Cardiac septum (tissue), 1 donor: ENCODE measurements at places on chromosomes 3 and 15.
A peak's percentile ranks its signal among the peaks of the same experiment; 100 is the strongest.

DNA sequence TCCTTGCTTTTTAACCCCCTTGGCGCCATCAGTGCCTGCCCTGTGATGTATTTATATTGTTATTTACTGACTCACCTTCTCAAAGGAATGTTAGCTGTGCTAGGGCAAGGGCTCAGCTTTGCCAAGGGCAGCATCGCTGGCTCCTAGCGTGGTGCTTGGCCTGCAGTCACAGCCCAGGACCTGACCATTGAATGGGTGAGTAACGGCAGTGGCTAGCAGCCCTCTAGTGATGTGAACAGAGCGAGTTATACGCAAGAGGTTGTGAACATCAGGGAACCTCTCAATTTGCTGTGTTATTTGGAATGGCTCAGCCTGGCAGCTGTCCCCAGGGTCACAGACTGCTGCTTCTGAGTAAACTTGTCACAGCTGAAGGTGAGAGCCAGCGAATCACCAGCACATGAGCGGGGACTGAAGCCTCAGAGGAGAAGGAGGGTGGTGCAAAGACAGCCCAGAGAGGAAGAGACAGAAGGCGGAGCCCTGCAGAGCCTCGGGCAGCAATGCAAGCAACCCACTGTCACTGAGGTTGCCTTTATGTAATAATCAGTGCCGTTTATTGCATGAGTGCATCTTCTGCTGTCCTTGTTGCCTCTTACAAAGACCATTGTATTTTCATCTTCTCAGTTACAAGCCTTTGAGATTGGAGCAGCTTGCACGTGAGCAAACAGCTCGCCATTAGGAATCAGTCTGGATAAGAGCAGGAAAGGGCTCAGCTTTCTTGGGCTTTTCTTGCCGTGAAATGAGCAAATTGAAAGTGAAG lies 158.3 kb downstream of the SLCO3A1 start:
- no peak for DNase-seq

GRCh38 chr3:8657804-8658305 lies 13.3 kb upstream of the SSUH2 start:
- DNase-seq: peak; percentile 71

GRCh38 chr3:29324180-29324651 lies 43.3 kb downstream of the RBMS3 start:
- no peak for DNase-seq

DNA sequence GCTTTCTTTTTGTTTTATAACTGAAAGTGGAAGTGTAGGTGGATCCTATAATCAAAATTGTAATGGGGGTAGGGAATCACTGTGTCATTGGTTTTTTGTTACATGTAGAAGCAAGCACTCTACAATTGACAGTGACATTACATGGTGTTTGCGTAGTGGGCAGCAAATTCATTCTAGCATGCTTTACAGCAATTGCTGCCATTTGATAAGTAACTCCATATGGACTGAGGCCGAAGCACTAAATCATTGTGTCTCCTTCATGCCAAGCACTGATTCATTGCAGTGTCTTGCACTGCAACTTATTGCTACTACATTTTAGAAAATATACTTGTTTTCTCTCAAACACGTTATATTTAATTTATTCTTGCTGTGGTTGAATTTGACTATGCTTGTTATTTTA lies 933.9 kb downstream of the NSUN3 start:
- no peak for DNase-seq

GRCh38 chr3:32320080-32320479 lies 71.6 kb upstream of the CMTM7 start:
- DNase-seq: no peak

DNA sequence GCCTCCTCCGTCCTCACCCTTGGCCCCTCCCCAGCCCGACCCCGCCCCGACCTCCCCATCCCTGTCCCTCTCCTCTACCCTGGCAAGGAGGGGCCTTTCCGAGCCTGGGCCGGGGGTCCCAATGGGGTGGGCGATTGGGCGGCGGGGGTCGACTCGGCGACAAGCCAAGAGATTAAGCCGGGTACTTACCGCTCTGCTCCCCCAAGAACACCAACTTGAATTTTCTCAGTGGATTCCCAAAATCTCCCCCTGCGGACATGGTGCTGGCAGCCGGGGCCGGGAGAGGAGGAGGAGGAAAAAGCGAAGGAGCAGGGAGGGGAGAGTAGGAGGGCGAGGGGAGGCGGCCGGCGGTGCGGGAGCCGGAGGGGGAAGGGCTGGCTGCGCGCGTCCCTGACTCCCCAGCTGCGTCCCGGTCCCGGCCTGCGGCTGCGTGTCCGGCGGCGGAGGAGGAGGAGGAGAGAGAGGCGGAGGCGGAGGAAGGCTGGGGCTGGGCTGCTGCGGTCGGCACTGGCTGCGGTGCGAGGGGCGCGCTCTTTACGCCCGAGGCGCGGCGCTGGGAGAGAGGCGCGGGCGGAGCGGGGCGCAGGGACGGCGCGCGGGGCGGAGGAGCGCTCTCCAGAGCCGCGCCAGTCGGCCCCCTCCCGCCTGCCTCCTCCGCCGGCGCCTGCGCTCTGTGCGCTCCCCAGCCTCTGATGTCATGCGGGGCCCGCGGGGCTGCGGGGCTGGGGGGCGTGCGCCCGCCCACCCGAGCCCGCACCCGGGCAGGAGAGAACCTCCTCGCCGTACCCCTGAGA lies at the start of gene RAB6B:
Gene RAB6B, minus strand, starts transcription at position 675 of the 794 bp plus-strand sequence. Its CDS starts 416 bp downstream, at position 259.
- peak; percentile 72 for DNase-seq

- DNase-seq: no peak
These were observed 302.5 kb upstream of the PROK2 start for GRCh38 chr3:72087420-72087819.

GRCh38 chr15:32842081-32842480 lies 124.3 kb downstream of the GREM1 start:
- DNase-seq: no peak

GRCh38 chr3:9399337-9399703 lies 1.9 kb downstream of the SETD5 start:
- no peak for DNase-seq

- DNase-seq: no peak
These were observed 705 bp downstream of the NIPA2 start for GRCh38 chr15:22839046-22839695.

DNA sequence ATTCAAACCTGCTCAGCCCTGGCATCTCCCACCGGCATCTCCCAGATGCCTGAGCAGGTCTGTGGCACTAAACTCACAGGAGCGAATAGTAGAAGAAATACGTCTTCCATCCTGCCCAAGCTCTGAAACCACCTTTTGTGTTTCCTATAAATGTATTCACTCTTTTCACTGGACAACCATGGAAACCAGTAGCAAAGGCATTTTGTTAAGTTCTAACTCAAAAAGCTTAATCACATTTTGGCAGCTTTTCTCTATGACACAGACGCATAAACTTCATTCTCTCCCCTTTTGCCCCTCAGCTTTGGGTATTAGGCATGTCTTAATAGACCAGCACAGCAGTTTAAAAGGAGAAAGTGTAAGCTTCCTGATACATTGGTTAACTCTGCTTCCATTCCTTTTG lies 24.5 kb upstream of the ARNT2 start:
- no peak for DNase-seq

GRCh38 chr3:107633327-107634098 lies 110.8 kb downstream of the BBX start:
- no peak for DNase-seq

GRCh38 chr3:115832265-115832664 lies 209.0 kb downstream of the GAP43 start:
- no peak for DNase-seq

GRCh38 chr3:54999159-54999558 lies 71.3 kb upstream of the LRTM1 start:
- no peak for DNase-seq

GRCh38 chr3:167318996-167319615 lies 61.0 kb downstream of the ZBBX start:
- DNase-seq: no peak

DNA sequence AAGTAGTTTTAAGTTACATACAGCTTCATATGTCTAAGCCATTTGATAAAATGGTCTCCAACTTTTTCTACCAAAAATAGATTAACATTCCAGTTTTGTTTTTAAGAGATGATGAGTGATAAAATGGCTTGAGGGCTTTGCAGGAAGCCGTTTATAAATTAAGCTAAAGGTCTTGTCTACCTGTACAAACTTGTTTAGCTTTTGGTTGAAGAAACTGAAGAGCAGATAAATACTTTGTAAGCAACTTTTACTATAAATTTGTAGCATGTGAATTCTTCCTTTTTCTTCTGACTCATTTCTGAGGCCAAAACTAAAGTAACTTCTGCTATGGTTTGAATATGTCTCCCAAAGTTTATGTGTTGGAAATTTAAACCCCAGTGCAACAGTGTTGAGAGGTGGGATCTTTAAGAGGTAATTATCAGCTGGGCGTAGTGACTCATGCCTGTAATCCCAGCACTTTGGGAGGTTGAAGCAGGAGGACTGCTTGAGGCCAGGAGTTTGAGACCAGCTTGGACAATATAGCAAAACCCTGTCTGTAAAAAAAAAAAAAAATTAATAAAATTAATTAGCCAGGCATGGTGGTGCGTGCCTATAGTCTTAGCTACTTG lies 8.2 kb upstream of the NEDD4 start:
- DNase-seq: no peak

GRCh38 chr15:100318880-100319279 lies 22.9 kb downstream of the ADAMTS17 start:
- no peak for DNase-seq

GRCh38 chr3:25555695-25556437 lies 108.8 kb downstream of the TOP2B start:
- DNase-seq: peak; percentile 10

GRCh38 chr3:194396859-194397756 lies 2.0 kb downstream of the GP5 start:
- no peak for DNase-seq

- DNase-seq: no peak
These were observed 28.1 kb downstream of the TM4SF18 start for GRCh38 chr3:149305376-149305775.

DNA sequence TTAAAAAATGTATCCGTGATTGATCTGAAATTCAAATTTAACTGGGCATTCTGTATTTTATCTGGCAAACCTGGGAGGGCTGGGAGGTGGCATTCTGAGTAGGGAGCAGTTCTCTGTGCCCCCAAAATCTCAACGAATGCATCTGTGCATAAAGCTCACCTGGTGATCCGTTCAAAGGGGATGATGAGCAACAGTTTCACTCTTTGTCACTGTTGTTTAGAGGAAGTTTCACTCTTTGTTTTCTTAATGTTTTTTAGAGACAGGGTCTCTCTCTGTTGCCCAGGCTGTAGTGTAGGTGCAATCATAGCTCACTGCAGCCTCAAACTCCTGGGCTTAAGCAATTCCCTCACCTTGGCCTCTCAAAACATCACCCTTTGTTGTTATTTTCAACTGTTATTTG lies 186.7 kb downstream of the SSR3 start:
- DNase-seq: no peak

- no peak for DNase-seq
These were observed 19.1 kb downstream of the LRRC2 start for GRCh38 chr3:46546896-46547440.

GRCh38 chr3:121995161-121996137 lies 26.6 kb downstream of the ILDR1 start:
- DNase-seq: no peak

GRCh38 chr3:71103430-71103921 lies 480.1 kb downstream of the FOXP1 start:
- DNase-seq: peak; percentile 79

DNA sequence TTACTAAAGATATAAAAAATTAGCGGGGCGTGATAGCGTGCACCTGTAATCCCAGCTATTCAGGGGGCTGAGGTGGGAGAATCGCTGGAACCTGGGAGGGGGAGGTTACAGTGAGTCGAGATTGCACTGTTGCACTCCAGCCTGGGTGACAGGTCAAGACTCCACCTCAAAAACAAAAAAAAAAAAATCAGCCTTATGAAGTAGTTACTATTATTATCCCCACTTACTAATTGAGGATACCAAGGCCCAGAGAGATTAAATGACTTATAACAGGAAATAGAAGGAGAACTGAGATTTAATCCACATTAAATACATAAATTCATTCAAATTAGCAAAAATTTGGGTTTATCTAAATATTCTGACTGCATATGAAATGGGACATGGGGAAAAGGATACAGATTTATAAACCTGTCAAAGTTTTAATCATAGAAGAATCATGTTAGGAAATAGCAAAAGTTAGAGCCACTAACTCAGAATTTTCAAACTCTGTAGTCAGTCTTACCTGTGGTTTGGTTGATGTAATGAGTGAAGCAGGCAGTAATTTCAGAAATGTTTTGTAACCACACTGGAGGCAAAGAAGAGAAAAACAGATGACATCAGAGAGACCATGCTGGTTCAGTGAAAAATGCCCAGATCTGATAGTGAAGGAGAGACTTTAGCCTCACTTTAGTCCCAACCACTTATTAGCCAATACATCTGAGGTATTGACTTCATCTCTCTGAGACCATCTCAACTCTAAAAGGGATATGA lies 25.0 kb upstream of the ACAP2 start:
- DNase-seq: no peak

GRCh38 chr15:86526938-86527690 lies 447.4 kb downstream of the AGBL1 start:
- no peak for DNase-seq

DNA sequence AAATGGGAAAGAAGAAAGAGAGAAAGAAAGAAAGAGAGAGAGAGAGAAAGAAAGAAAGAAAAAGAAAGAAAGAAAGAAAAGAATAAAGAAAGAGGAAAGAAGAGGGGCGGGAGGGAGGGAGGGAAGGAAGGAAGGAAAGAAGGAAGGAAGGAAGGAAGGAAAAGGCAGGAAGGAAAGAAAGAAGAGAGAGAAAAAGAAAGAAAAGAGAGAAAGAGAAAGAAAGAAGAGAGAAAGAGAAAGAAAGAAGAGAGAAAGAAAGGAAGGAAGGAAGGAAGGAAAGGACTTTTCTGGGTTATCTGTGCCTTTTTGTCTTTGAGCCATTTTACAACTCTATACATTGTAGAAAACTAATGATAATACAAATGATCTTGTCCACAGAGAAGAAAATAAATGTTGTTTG lies 136.6 kb upstream of the SMAD3 start:
- no peak for DNase-seq

DNA sequence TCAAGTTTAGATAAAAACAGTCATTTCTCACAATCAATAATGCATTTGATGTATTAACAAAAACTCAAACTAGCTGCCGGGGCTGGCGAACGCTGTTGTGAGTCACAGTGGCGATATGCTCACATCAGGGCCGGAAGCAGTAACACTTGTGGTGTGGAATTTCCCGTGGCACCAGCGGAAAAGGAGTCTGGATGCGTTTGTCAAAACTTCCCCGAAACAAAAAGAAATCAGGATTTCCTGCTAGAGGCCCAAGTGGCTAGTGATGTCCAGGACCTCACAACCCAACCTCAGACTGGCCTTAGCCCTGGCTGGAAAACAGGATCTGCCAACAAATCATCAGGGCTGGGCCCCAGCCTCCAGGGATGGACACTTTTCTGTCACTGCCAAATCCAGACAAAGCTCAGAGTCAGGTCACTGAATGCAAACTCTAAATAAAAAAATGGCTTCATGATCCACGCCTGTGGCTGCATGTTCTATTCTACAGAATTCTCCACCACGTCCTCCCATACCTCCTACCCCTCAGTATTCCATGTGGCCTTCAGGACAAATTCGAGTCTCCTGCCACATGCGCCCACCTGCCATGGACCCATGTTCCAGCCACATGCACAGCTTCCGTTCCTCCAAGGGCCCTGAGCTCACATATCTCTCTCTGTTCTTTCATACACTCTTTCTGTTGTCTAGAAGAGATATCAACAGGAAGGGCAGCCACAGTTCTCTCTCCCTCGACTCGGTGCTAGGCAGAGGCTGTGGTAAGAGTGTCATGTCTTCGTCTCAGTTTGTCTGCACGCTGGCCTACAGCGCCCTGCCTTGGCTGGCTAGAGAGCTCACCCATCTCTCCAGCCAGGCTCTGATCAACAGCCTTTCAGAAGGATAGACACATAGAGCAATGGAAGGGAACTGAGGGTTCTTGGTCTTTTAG lies 35.4 kb downstream of the EHD4 start:
- no peak for DNase-seq
